ENCODE measurements at places on chromosomes 7 and 10.

- no peak for DNase-seq
Measured at GRCh38 chr10:52343439-52343838, 29.4 kb downstream of the DKK1 start.

DNA sequence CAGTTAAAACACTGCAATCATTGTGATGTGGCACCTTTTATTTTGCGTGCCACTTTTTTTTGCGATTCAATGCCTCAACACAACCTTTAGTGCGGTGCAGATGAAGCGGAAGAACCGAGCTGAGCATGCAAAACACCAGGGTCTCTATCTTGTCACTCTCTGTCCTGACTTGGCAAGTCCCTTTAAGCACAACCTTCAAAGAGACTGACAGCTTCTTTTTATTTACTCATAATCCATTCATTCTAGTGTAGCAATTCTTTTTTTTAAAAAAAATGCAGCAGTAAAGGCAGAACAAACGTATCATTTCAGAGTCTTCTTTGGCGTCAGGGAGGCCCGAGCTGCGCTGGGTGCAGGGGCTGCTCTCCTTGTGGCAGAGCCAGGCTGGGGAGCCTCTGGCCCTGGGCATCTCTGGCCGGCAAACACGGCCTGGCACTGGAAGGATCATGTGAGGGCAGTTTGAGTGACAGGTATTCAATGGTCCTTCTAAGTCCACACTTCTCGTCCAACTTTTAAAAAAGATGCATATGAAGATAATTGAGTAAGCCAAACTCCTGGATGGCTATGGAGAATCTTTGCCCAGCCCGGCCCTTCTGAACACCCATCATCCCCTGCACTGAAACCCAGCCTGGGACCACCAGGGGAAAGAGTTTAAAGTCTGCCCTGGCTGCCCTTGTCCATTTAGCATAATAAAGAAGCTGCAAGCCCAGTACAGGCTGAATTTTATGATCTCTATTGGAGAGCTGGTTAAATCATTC, 3.9 kb downstream of the PTF1A start:
- no peak for DNase-seq

- peak; percentile 80 for DNase-seq
Measured at GRCh38 chr10:30820261-30820991, 190.9 kb upstream of the LYZL2 start.

- DNase-seq: no peak
Measured at GRCh38 chr10:102312683-102313082, 67.4 kb downstream of the GBF1 start.

All from fibroblast of the conjunctiva (primary cell).